ENCODE measurements at places on chromosomes 1 and 21. TPM values are rescaled to one million over a fixed set of nuclear protein-coding genes. Genes with fewer than 3 reads are reported as not detected.

DNA sequence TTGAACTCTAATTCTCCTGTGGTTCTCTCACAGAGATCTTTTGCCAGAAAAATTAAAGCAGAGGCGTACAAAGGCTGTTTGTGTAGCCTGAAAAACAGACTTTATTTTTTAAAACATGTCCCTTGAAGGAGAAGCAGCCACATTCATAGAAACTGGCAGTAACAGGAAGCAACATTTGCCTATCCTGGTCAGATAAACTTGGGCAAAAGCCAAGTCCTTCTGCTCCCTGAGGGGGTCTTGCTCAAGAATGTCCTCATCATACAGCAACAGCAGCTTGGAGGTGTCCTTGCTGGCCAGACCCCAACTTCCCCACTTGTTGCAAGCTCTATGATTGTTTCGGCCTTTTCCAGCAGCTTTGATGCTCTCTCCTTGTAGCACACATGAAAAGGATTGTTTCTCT, 36.3 kb downstream of the MSTO1 start:
- no peak for DNase-seq

GRCh38 chr1:1371746-1372711, 3.0 kb downstream of the AURKAIP1 start:
- DNase-seq, result no peak

DNA sequence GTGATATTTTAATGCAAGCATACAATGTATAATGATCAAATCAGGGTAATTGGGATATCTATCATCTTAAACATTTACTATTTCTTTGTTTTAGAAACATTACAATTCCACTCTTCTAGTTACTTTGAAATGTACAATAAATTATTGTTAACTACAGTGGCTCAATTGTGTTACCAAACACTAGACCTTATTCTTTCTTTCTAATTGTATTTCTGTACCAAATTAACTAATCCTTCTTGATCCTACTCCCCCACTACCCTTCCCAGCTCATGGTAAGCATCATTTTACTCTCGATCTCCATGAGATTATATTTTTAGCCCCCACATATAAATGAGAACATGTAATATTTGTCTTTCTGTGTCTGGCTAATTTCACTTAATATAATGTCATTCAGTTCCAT, 95.0 kb upstream of the MROH9 start:
- DNase-seq, result no peak

Gene MRPL20
- 113 TPM for polyA plus RNA-seq

DNA sequence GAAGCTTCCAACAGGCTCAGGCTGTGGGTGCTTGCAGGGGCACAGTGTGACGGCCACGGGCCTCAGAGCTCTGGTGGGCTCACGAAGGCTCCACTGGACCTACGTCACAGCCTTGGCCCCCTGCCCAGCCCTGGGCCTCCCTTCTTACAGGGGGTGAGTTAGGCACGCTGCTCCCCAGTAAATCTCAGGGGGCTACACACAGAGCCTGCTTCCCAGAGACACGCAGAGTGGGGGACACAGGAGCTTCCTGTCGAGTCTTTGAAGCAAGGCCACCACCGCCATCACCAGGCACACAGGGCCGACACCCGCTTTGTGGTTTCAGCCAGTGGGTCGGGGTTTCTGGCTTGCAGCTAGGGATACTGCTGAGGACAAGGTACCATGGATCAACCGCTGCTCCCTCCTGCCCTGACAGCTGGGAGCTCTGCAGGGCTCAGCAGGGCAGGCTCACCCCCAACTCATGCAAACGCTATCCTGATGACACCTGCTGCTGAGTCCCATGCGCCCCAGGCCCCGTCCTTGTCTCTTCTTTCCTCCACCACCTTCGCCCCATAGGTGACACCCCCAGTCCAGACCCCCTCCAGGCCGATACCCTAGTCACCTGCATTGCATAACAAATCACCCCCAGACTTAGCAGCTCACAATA, 5.5 kb upstream of the CFAP410 start:
- no peak for DNase-seq

DNA sequence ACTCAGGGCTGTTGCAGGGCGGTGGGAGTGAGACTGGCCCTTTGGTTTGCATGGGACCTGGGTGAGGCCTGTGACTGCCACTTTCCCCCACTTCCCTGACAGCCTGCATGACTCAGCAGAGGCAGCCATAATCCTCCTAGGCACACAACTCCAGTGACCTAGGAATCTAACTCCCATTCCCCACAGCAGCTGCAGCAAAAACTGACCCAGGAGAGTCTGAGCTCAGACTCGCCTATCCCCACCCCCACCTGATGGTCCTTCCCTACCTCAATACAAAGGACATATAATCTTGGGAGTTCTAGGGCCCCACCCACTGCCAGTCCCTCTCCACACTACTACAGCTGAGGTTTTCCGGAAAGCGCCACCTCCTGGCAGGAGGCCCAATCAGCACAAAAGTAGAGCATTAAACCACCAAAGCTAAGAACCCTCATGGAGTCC, 26.7 kb downstream of the NDC1 start:
- no peak for DNase-seq

DNA sequence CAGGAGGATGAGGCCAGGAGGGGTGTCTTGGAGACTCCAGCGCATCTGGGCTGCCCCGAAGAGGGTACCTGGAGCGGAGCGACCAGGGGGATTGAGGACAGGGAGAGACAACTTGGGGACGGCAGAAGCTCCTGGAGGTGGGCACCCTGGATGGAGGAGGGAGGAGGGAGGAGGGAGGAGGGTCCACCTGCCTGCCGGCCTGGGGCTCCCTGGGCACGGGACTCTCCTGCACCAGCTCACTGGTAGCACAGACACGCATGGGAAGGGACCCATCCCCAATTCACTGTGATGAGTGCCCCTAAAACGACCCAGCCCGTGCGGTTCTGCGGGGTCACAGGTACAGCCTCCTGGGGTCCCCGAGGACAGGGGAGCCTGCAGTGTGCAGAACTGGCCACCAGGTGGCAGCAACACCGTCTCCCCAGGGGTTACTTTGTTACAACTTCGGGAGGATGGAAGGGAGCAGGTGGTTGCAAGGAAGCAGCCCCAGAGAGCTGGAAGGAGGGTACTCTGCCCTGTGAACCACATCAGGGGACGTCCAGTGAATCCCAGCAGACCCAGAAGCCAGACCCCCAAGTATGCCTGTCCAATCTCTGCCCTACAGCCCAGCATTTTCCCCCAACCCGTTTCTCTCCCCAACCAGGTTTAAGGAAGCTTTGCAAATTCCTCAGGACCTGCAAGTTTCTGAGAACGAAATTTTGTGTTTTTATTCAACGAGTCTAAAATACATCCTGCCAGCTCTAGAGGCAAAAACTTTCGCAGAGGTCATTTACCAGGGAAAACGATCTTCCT, 482.4 kb downstream of the NPHP4 start:
- peak; percentile 35 for DNase-seq

GRCh38 chr1:32759997-32760623, 57.0 kb downstream of the YARS1 start:
- peak; percentile 74 for DNase-seq

GRCh38 chr1:12426030-12426429, 192.0 kb downstream of the DHRS3 start:
- DNase-seq, result no peak

Gene FCRLB
- polyA plus RNA-seq, result 0.51 TPM

DNA sequence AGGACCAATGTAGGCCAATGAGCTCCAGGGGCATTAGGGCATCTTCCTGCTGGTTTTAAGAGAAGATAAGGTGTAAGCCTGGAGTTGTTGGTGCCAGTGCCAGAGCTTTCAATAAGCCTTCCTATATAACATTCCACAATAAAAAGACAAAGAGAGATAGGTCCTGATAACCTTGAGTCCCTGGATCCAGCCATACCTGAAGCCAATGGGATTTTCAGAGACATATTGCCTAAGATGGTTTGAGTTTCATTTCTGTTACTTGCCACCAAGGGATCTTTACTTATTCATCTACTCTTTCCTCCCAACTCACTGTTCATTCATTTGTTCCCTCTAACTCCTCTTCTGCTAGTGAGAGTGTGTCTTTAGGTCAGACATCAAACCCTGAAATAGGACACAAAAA, 68.8 kb upstream of the CAPZB start:
- DNase-seq, result no peak

GRCh38 chr1:9127395-9128165, 1.3 kb downstream of the GPR157 start:
- no peak for DNase-seq

Gene DIP2A
- 56.0 TPM for polyA plus RNA-seq

DNA sequence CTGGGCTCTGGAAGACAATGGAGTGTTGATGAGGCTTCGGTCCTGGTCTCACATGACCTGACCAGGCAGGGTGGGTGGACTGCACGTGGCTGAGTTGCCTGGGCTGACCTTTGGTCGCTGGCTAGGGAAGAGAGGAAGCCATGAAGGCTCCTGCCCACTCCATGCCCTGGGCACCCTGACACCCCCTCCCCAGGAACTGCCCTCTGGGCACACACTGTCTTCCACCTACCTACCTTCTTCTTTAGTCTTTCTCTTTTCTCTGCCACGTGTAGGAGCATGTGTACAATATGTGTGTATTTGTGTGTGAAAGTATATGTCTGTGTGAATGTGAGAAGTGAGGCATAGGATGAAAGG, 15.1 kb downstream of the POU3F1 start:
- DNase-seq, result no peak

- no peak for DNase-seq
Observed at GRCh38 chr1:115323366-115324004, 14.6 kb downstream of the NGF start.

GRCh38 chr1:160981584-160982411, 27.2 kb upstream of the ITLN2 start:
- DNase-seq, result no peak

DNA sequence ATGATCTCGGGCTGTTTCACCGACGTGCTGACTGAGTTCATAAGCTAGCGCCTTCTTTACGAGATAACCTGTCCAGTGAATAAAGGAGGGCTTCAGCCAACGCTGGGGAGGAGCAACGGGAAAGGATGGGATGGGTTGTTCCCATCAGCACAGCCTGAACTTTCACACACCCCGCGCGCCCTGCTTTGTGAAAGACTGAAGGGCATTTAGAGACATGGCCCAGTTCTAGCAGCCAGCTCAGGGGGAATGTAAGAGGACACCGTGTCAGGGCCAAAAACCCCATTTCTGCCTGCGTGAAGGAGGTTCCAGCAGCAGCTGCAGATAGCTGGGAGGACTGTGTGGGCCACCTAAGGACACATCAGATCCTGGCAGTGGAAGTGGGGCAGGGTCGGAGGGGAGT, 255.1 kb upstream of the RAB4A start:
- DNase-seq, result no peak

Gene USF1
- 67.7 TPM for polyA plus RNA-seq

DNA sequence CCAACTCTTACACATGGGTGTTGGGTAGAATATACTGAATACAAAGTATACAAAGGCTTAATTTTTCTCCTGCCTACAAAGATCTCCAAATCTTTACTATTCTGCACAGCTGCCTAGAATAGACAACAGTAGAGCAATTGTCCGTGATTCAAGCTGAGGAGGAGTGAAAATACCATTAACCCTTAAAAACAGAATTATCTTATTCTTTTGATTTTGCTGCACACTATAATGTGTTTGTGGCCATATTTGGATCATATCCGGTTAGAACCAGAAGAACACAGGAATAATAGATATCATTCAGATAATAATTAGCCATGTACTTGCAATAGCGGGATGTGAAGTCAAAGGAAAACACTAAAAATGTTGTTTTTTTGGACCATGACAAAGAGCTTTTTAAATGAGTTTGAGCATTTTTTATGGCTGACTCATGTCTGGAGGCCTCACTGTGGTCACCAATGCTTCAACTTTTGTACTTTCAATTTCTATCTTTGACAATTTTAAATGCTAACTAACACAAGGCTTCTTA, 197.6 kb upstream of the FOXD3 start:
- no peak for DNase-seq

- no peak for DNase-seq
Observed at GRCh38 chr1:7388488-7389185, 382.5 kb upstream of the VAMP3 start.

- no peak for DNase-seq
Observed at GRCh38 chr1:247385283-247385682, 30.7 kb upstream of the NLRP3 start.

Gene TTC34
- polyA plus RNA-seq, result 0.85 TPM

Gene SLC45A1
- 0.37 TPM for polyA plus RNA-seq

DNA sequence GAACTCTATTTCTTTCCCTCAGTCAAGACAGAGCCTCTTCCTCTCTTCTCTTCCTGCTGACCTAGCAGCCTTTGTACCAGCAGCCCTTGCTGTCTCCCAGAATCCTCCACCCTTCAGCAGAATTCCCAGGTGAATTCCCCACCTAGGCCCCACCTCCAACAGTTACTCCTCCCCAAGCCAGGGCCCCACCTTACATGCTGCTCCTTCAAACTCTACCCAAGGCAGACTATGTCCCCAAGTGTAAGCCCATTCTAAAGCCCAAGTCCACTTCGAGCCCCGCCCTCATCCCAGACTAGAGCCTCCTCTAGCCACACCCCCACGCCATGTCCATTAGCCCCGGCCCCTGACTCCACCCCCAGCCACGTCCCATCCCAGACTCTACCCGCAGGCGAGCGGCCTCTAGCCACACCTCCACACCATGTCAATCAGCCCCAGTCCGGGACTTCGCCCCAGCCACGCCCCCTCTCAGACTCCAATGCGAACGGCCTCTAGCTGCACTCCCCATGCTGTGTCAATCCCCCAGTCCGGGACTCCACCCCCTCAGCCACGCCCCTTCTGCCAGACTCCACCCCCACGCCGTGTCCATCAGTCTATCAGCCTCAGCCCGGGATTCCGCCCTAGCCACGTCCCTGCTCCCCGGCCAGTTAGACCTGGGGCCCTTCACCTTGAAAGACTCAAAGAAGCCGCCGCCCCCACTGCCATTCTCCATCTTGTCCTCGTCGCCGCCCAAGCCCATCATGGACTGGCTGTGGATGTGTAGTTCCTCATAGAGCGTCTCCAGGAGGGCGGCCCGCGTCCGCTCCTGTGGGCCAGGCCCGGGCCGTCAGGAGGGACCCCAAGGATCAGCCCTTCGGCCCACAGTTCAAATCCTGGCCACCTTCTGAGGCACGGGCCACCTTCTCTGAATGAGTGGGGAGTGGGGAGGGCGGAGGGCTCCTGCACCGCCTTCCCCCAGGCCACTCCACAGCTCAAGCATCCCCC, 61.3 kb downstream of the RAP1GAP start:
- DNase-seq, result peak; percentile 57

GRCh38 chr1:215842905-215843304, 275.8 kb downstream of the KCTD3 start:
- no peak for DNase-seq

Gene FNDC10
- polyA plus RNA-seq, result 1.5 TPM

Gene OR2L2
- 0.04 TPM for polyA plus RNA-seq

DNA sequence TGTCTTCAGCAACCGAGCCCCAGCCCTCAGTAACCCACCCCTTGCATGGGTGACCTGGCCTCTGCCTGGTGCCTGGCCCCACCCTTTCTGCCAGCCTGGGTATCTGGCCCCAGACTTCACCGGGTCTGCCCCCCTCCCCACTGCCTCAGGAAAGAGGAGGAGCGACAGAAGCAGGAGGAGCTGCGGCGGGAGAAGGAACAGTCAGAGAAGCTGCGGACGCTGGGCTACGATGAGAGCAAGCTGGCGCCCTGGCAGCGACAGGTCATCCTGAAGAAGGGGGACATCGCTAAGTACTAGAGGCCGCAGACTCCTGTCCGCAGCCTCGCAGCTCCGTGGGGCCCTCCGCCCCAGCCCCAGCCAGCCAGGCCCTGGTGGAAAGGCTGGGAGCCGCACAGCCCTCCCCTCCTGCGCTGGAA, 6.1 kb downstream of the TNFRSF25 start:
- no peak for DNase-seq

Gene ENO1
- 795 TPM for polyA plus RNA-seq

Gene ZNF683
- 0.10 TPM for polyA plus RNA-seq

Gene YTHDF2
- polyA plus RNA-seq, result 77.2 TPM

- DNase-seq, result no peak
Observed at GRCh38 chr1:112904071-112904830, 51.7 kb downstream of the SLC16A1 start.

Measured in right lung (tissue), 10 donors.